ENCODE measurements at places on chromosomes 5 and 9.

DNA sequence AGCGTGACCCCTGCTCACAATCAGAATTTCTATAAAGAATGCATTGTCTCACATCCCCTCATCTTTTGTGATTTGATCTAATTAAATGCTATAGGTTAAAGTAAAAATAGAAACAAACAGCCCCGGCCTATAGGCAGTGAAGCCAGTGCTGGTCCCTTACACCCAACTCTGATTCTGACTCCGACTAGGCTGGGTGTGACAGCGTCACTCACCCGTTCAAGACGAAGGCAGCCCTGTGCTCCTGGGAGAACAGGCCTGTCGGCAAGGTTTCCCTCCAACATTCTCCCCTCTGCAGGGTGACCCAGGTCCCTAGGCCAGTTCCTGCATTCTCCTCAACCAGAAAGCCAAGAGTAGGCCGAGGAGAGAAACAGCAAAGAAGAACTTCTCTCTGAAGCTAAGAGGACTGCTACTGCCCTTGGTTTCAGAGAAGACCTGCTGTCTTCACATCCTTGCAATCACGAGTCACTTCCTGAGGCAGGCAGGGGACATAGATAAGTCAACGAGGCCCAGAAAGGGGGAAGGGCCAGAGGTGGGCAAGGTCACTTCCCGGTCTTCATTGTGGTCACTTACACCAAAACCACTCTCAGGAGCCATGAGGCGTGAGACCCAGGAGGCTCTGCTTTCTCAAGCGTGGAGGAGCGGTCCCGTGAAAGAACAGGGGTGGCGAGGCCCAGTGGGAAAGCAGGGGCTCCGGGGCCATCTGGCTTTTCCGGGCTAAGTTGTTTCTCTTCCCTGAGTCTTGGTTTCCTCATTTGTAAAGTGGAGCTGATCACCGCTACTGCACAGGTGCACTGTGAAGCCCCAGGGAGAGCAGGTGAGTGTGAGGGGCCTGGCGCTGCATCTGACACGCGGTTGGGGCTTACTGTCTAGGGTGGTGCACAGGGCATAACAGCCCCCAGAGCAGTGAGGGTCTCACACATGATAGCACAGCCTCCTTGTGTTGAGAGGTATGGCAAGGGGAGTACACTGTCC lies 200.8 kb downstream of the CRB2 start:
- DNase-seq, result no peak

DNA sequence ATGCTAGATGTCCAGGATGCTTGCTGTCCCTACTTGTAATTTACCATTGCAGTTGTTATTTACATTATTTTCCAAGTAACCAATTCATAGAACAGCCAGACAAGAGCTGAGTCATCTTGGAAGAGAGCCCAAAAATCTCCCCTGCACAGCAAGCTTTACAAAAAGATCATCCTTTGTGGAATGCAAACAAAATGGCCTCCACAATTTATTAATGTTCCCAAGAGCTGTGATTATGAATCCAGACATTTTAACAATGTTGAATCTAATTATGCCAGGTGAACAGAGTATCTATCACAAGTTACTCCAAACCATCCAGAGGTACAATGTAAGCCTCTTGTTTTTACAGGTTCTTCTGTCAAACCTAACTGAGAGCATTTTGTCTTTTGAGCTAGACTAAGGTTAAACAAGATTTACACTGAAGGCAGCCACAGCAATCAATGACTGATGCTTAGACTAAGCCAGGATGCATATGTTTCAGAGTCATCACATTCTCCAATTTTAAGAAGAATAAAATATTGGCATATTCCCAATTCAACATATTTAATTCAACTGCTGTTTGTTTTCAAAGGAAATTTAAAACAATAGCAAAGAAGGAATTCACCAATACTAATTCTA lies 95.3 kb upstream of the SLC12A2 start:
- DNase-seq, result no peak

GRCh38 chr5:54804086-54804485 lies 181.3 kb downstream of the ESM1 start:
- DNase-seq, result no peak

GRCh38 chr5:90329911-90330310 lies 79.6 kb downstream of the CETN3 start:
- DNase-seq, result no peak

DNA sequence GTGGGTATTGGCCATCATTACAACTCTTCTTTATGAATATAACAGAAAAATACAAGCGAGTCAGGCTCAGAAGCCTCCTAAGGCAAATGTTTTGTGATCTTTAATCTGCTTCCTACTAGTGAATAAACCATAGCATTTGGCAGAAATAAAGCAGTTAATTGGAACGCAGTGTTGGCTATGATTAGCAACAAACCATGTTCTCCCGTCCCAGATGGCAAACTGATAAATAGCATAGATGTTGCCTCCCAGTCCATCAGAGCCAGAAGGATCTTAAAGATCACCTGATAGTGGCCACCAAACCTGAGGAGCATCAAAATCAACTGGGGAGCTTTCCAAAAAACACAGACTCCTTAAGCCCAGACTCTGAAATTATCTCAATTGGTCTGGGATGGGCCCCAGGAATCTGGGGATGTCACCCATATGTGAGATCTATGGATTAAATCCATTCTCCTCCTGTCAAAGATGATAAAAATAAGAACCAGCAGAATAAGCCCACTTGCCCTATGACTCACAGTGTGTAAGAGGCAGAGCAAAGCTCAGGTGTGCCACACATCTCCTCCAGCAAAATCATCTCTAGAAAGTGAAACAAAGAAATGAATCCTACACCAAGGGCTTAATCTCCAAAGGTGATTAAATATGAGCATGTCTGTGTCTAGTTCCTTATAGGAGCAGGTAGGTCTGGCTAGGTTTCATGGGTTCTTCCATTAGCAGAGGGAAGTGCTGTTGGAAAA lies 50.3 kb downstream of the APBA1 start:
- DNase-seq, result no peak

- no peak for DNase-seq
Observed at GRCh38 chr5:169785771-169786618, 148.9 kb downstream of the DOCK2 start.

GRCh38 chr5:178434851-178435250 lies 155.3 kb downstream of the COL23A1 start:
- no peak for DNase-seq
